ENCODE measurements at places on chromosomes 11 and 22.

DNA sequence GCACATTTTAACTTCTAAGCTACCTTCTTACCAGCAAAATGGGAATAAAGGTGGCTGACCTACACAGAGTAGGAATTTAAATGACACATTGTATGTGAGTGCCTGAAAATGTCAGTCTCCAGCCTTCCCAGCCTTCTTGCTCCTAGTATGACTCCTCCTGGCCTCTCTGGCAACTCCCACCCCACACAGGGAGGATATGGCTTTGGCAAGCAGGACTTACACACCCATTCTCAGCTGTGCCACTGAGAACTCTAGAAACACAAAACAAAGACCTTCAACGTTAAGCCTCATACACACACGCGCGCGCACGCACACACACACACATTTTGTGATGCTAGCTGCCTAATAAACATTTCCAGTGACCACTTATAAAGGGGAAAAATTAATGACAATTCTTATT, 65.8 kb downstream of the PACSIN2 start:
- no peak for DNase-seq

DNA sequence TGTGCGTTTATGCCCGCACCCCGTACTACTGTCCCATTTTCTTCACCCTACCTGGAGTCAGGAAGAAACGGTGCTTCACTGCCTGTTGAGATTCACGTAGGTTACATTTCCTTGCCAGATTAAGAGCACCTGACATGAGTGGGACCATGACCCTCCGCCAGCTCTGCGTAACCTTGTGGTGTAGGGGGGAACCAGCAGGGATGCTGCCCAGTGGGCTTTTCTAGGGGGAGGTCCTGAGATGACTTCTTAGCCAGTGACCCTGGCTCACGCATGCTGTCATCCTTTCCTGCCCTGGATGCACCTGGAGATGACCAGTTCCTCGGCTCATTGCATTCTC, 967 bp upstream of the ARVCF start:
- DNase-seq, result no peak

DNA sequence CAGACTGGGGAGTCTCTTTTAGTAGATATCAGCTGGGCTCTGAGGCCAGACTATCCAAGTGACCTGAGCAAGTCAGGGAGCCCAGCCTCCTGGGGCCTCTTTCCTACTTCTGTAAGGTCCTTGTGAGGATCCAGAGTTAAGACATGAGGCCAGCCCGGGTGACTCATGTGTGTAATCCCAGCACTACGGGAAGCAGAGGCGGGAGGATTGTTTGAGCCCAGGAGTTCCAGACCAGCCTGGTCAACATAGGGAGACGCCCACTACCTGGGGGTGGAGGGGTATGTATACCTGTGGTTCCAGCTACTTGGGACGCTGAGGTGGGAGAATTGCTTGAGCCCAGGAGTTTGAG, 36.9 kb upstream of the POLA2 start:
- no peak for DNase-seq

DNA sequence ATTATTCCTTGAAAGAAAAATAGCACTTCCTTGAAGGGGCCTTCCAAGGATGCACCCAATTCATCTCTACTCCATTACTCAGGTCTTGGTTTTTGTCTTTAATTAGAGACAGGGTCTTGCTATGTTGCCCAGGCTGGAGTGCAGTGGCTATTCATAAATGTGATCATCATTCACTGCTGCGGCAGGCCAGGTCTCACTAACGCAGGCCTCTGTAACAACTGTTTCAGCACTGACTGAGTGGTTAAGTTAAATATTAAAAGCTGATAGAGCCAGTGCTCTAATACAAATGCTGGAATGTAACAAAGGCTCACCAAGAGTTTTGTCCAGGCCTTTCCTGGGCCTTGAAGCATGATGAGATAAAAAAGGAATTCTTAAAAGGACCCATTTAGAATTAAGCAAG, 61.4 kb upstream of the GNAZ start:
- no peak for DNase-seq

DNA sequence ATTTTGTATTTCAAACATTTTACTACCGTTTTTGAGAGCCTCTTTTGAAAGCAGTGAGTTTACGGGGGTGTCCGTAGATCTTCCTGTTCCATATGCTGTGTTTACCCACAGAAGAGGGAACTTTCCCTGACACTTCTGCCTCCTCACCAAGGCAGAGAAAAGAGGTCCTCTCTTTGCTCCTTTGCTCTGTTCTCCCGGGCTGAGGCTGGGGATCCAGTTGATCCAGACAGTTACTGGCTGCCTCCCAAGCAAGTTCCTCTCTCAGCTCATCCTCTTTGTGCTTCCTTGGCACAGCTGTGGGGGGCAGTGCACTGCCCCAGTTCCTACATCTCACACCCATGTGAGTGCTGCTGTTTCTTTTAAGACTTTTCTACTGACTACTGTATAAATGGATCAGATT, 813.7 kb downstream of the NTM start:
- no peak for DNase-seq

- DNase-seq, result no peak
Observed at GRCh38 chr11:116690611-116691010, 82.2 kb downstream of the BUD13 start.

DNA sequence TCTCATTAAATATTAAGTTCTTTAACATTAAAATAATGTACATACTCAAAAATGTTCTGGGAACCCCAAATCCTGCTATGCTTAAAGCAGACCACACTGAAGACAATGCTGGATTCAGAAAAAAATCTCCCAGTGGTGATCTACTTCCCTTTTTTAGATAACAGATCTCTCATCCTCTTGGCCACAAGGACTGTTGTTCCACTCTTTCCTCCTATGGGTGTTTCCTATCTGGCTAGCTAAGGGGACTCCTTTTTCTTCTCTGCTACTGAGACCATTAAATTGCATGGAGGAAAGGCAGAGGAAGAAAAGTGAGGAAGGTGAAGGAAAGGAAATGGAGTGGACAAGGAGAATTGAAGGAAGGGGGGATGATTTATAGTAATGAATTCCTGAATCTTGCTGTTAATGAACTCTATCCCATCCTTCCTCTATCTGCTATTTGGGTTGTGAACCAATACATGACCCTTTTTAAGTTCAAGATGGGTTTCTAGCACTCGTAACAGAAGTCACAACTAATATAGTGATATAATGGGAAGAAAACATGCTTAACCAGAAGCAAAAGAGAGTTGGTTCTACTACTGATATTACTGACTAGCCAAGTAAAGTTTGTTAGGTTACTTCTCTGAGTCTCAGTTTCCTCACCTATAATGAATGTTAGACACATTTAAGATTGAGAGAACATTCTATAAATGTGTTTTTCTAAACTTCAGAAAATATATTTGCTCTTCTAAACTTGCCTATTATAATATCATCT, 53.2 kb downstream of the PIK3C2A start:
- DNase-seq, result no peak

- DNase-seq, result no peak
Observed at GRCh38 chr11:128719556-128719824, 25.6 kb downstream of the FLI1 start.

GRCh38 chr11:11841116-11841722, 553 bp upstream of the USP47 start:
- DNase-seq, result no peak

DNA sequence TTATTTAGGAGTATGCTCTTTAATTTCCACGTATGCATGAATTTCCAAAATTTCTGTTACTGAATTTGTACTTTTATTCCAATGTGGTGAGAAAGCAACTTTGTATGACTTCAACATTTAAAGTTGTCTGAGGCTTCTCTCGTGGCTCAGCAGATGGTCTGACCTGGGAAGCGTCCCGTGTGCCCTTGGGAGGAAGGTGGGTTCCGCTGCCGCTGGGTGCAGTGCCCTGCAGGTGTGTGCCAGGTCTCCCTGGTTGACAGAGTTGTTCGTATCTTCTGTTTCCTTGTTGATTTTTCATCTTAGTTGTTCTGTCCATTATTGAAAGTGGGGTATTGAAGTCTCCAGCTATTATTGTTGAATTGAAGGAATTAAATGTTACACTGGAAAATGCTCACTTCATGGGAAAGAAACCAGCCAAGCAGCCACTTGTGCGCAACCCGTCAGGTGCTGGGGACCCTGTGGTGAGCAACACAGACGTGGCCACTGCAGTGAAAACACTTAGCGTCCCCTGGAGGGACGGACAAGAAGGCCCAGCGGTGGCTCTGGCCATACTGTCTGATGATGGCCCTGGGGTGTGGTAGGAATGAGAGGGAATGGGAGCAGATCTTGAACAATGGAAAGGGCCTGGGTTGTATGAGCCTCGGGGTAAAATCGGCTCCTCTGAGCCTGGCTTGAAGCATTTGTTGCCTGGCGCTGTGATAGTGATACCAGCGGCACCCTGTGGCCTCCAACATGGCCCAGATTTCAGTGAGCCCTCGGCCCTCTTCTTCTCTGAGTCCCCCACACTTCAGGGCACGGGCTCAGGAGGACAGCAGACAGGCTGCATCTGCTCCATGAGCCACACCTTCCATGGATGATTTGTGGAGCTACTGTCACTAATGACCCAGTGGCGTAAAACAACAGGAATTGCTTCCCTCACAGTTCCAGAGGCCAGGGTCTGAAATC, 31.5 kb upstream of the KRTAP5-7 start:
- no peak for DNase-seq

- DNase-seq, result no peak
Observed at GRCh38 chr11:104191124-104191523, 27.2 kb upstream of the PDGFD start.

DNA sequence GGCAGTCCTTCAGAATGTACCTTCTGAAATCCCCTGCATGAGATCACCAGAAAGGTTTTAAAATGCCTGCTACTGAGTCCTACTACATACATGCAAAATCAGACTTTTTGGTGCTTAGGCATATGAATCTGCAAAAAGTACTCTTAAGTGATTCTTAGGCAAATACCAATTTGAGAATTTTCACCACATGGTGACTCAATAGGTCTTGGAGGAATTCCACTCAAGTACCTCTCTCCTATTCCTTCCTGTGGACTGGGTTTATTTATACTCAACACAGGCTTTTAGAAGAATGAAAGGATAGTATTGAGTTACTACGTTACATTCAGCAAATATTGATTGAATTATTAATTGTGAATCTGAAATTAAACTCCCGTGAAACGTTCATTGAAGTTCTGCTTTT, 223.9 kb downstream of the CNTN5 start:
- no peak for DNase-seq

GRCh38 chr11:69425895-69426544, 55.4 kb upstream of the LINC01488 start:
- DNase-seq, result no peak

- DNase-seq, result no peak
Observed at GRCh38 chr11:95057959-95058358, 8.7 kb downstream of the KDM4F start.

DNA sequence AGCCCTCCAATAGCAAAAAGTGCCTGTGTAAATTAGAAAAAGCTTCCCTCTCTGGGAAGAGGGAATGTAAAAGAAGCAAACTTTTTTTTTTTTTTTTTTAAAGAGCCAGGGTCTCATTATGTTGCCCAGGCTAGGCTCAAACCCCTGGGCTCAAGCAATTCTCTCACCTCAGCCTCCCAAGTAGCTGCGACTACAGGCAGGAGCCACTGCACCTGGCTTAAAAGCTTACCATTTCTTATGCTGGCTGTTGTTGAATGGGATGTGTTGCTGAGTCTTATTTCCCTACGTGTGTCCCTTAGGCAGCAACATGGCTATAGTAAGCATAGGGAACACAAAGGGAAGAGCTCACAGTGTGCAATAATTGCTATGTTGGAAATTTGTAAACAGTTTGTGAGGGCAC, 225.5 kb upstream of the CCDC90B start:
- no peak for DNase-seq

DNA sequence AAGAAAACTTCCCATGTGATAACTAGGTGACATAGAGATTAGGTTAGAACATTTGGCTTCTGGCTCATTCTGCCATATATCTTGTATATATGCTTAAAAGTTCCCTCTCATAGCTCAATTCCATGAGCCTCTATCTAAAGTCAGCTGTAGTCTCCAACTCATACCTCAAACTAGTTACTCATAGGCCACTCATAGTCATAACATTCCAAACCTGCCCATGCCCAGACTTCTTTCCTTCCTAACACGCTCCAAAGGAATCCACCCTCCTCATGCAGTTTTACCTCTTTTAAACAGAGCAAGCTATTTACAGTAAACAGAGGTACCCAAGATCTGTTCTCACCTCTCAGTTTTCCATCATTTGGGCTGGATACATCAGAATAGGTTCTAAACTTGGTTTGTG, 39.4 kb downstream of the GLYATL2 start:
- no peak for DNase-seq

DNA sequence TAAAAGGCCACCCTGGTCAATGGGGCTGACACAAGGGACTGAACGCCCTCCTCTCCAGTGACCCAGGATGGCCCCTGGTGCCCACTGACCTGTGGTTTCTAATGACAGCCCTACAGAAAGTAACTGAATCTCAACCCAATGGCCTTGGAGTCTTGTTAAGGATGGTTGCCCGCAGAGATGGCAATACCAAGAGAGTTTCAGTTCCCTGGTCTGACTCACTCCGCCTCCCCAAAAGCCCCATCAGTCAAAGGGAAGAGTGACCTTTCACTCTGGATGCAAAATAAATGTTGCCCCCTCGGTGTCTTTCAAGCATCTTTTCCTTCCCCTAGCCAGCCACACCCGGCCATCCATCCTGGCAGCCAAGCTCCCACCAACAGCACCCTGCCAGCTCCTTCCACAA, 57.7 kb upstream of the ISX start:
- DNase-seq, result no peak

DNA sequence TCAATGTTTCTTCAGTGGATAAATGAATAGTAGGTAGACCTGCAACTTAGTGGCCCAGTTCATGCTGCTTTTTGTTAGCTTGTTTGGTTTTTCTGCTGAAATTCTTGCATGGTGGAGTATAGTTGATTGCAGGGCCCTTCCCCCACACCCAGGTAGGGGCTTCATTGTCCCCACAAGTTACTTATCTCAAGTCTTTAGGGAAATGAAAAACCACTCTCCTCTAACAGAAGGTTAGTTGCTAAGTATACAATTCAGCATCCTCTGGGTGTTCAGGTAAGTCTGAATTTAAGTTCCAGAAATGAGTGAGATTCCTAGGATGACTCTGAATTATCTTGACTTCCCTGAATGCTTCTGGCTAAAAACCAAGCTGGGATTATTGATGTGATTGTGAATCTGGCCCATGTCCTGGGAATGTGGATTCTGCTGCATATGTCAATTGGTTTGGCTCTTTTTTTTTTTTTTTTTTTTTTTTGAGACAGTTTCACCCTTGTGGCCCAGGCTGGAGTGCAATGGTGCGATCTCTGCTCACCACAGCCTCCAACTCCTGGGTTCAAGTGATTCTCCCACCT, 40.3 kb downstream of the BCL2L13 start:
- DNase-seq, result no peak

GRCh38 chr11:1161410-1162137, 3.8 kb downstream of the MUC5AC start:
- DNase-seq, result no peak

- DNase-seq, result no peak
Observed at GRCh38 chr11:2315395-2316168, 13.8 kb downstream of the TSPAN32 start.

GRCh38 chr11:75280770-75281468, 40.3 kb downstream of the TPBGL start:
- DNase-seq, result no peak

GRCh38 chr11:116501728-116502127, 271.1 kb downstream of the BUD13 start:
- DNase-seq, result no peak

- DNase-seq, result no peak
Observed at GRCh38 chr11:74460481-74461154, 6.7 kb downstream of the KCNE3 start.
